ENCODE measurements at places on chromosomes 4 and X.

DNA sequence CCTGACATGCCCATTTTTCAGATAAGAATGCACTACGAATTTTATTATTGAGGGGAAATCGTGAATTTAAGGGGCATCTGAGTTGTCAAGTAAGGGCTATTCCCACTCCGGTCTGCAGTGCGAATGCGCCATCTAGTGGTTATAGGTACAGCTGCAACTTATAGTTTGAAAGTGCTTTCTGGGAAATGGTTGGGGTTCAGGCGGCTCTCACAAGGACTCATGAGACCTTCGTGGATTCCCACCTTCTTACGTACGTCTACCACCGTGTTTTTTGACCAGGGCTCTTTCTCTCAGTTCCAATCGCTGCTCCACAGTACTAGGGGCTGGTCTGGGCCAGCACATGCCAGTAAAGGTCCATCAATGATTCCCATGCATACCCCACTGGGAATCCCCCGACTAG lies 12.3 kb downstream of the MSL3 start:
- DNase-seq: peak; percentile 49

GRCh38 chr4:75605928-75606327 lies 24.4 kb downstream of the CDKL2 start:
- no peak for DNase-seq

DNA sequence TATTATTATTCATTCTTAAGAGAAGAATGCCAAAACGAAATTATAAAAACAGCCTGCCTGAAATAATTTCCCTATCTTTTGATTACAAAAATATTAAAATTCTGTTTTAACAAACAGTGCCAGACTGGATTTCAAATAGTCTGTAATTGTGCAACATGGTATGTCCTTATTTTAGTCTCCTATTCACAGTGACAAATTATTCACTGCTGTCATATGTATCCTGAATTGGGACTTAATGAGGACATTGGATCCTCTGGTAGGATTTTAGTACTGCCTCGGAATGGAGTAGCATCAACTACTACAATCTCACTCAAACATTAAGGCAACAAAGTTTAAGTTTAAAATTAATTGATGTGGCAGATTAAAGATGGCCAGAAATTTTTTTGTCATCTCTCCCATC lies 97.6 kb downstream of the CASK start:
- no peak for DNase-seq

DNA sequence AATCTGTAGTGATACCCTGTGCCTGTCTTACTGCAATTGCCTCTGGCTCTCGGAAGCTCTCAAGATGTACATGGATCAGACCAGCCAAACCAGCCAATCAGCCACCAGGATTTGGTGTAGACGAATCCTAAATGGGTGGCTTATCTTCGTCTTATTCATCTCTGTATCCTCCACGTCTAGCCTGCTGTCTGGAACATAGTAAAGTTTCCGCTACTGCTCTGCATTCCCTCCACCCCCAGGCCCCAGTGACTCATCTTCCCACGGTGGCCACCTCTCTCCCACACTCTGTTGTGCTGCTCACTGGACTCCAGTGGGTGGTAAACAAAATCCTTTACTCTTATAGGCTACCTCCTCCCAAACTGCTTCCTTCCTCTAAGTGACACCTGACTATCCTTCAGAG lies 37.8 kb downstream of the SEPTIN6 start:
- peak; percentile 61 for DNase-seq

GRCh38 chrX:68658530-68658929 lies 11.1 kb downstream of the STARD8 start:
- DNase-seq: no peak

Data from activated T-cell treated with anti-CD3 and anti-CD28 coated beads, Interleukin-2, amount 50 U/mL, for 4 hours (primary cell).